ENCODE measurements at places on chromosomes 3 and 15.

DNA sequence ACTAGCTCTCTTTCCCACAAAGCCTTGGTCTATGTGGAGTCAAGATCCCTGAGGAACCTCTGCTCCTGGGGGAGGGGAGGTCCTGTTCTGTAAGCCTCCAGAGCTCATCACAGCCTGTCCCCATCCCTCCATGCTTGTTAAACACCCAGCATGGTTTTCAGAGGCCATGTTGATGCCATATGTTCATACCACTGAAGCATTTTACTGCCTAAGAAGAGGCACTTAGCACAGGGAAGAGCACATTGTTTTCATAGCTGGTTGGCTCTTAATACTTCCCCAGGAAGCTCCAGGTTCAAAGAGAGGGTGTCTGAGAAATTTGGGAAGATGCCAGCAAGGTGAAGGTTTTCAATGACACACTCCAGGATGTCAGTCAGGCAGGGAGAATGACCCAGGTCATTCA, 25.6 kb downstream of the CPNE4 start:
- no peak for DNase-seq

DNA sequence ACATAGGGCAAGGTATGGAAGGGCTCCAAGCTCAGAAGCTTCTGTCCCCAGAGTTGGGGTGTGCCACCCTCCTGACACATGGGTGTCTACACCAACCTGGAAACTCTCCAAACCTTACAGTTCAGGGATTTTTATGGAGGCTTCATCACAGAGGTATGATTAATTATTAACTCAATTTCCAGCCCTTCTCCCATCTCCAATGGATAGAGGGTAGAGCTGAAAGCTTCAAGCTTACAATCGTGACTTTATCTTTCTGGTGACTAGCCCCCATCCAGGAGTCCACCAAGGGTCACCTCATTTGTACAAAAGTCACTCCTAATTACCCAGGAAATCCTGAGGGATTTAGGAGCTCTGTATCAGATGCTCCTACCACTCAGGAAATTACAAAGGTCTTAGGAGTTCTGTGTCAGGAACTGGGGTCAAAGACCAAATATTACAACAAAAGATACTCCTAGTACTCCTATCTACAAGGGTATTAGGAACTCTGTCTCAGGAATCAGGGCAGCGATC, 62.7 kb downstream of the TFDP2 start:
- DNase-seq = no peak

DNA sequence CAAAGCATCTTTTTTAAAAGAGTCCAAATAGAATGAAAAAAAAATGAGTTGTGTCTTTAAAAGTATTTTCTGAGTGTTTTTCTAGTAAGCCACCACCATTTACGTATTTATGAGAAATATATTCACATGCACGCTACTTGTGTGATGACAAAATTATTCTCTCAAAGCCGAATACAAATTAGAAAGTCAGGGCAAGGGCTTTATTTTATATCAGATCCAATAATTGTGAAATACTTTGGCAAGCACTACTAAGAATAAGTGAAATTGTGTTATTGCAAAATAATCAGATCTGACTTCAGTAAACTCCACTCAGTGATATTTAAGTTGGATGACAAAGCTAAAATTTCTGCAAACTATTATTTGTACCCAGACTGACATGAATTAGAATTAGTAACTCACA, 589.3 kb upstream of the KCNMB2 start:
- DNase-seq = no peak

GRCh38 chr15:62115847-62116246, 49.1 kb downstream of the C2CD4A start:
- DNase-seq = no peak

DNA sequence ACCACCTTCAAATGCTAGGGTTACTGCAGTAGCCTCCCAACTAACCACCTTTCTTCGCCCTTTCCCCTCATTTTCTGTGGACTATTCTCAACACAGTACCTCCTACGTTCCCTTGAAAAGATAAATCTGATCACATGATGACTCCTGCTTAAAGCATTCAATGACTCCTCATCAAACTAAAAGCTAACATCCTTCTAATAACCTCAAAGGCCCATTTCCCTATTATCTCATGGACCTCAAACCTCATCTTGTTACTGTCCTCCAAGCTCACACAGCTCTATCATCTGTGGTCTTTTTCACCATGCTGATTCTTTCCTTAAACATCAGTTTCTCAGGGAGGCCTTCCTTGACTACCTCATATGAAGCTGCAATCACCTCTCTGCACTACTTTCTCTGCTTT, 29.6 kb downstream of the GADL1 start:
- no peak for DNase-seq

DNA sequence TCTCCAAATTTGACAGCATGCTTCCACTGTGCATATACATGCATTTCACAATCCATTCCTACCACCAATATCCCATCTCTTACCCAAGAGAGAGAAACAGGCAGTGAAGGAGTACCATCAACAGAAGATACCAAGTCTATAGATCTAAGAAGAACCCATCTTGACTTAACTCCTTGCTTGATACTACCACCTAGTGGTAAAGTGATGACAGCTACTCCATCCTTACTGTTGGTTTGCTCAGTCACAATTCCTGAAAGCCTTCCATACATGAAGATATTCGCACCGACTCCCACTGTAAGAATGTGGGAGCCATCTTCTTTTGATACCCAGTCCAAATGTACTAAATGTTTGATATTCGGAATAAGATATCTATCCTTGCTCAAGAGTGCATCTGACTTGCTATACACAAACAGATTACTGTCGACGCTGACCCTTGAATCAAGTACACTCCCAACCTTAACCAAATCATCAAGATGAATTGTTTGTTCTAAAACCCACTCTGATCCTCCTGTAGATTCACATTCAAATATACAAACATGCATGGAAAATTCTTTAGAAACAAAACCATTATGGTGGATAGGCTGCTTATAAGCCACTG, 123.1 kb downstream of the DMXL2 start:
- DNase-seq = no peak

GRCh38 chr3:55270976-55271375, 216.1 kb downstream of the WNT5A start:
- no peak for DNase-seq
